ENCODE measurements at places on chromosomes 6 and 20.

GRCh38 chr6:27791182-27791943, 120.8 kb downstream of the OR2B2 start:
- DNase-seq: peak; percentile 87

DNA sequence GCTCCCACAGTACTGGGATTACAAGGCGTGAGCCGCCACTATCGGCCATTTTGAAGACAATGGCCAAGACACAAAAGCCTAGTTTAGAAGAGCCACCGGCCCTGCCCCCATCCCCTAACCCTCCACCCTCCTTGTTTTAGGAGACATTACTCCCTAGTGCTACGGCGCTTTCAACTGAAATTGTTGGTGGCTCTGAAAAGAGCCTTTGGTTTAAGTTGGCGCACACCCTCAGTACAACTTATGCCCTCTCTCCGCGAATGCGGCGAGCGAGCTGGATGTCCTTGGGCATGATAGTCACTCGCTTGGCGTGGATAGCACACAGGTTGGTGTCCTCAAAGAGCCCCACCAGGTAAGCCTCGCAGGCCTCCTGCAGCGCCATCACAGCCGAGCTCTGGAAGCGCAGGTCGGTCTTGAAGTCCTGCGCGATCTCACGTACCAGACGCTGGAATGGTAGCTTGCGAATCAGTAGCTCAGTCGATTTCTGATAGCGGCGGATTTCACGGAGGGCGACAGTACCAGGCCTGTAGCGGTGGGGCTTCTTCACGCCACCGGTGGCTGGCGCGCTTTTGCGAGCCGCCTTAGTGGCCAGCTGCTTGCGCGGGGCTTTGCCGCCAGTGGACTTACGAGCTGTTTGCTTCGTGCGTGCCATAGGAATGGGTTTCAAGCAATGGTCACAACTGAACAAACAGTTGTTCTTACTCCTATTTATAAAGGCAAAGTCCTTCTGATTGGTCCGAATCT, 114.9 kb upstream of the BTN3A2 start:
- peak; percentile 85 for DNase-seq

GRCh38 chr6:116842459-116842858, 13.6 kb upstream of the GPRC6A start:
- DNase-seq: no peak

DNA sequence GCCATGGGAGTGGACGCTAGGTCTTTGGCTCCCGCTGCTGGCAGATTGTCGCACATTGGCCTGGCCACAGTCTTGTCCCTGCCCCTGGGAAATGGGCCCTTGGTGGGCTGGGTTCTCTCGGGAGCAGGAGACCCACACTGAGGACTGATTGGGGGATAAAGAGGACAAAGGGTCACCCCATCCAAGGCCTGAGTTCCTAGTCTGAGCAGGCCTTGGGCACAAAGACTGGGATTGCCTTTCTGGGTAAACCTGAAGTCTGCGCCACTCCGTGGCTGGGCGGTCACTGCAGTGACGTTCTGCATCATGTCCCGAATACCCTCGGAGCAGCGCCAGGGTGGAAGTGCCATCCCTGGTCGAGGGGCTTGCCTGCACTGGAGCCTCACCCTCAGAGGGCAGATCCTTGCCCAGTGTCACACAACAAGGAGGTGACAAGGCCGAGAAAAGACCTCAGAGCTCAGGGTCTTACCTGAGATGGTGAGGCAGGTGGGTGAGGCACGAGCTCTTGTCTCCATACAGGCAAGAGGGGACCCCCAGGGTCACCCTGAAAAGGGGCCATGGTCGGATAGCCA, 36.1 kb upstream of the ZBP1 start:
- DNase-seq: no peak

DNA sequence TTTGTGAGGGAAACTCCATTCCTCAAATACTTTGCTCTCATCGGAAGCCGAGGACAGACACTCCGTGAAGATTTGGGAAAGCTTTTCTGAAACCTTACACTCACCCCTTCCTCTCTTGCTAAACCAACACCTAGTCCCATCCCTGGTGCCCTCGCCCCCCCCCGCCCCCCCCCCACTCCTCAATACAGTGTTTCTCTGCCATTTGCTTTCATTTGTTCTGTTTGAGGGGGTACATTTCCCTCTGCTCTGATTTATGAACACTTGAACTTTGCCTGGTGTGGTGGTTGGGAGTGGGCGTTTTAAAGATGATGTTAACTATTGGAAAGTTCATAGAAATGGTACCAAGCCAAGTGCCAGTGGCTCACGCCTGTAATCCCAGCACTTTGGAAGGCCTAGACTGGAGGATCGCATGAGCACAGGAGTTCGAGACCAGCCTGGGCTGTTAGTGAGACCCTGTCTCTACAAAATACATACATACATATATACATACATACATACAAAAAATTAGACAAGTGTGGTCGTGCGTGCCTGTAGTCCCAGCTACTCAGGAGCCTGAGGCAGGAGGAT, 1.1 kb downstream of the RAB32 start:
- DNase-seq: no peak

DNA sequence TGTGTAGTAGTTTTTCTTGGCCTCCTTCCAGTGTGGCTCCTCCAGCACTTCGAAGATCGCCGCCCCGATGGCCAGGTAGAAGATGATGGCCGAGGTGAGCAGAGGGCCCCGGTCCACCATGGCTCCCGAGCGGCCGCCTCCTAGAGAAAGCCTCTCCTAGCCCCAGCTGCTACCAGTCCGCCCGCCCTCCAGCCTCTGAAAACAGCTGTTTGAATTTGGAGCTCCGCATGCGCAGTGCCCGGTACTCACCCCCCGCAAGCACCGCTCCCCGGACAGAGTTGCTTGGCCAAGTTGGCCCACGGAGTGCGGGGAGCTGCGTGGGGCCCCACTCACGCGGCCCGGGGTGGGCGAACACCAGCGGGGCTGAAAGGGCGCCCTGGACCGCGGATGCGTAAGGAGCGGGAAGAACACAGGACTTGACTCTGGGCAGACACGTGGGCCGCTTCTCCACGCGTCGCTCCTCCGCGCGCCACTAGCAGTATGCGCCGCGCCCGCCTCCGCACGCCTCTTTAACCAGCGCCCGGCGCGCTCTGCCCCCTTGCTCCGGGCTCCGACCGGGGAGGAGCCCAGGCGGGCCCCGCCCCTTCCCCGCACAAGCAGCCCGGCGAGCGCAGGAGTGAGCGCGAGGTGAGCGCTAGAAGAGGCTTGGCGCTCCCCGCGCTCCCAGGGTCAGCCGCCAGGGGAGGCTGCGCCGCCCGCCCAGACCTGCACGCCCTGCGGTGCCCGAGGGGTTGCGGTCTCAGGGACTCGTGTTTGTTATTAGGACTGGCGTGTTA, at the start of gene KCNK5:
TSS of gene KCNK5 (minus strand) at position 484 of the 776 bp plus-strand sequence. CDS start at position 120, 364 bp downstream.
- peak; percentile 59 for DNase-seq

- no peak for DNase-seq
Observed at GRCh38 chr20:13029687-13030375, 21.1 kb downstream of the SPTLC3 start.

DNA sequence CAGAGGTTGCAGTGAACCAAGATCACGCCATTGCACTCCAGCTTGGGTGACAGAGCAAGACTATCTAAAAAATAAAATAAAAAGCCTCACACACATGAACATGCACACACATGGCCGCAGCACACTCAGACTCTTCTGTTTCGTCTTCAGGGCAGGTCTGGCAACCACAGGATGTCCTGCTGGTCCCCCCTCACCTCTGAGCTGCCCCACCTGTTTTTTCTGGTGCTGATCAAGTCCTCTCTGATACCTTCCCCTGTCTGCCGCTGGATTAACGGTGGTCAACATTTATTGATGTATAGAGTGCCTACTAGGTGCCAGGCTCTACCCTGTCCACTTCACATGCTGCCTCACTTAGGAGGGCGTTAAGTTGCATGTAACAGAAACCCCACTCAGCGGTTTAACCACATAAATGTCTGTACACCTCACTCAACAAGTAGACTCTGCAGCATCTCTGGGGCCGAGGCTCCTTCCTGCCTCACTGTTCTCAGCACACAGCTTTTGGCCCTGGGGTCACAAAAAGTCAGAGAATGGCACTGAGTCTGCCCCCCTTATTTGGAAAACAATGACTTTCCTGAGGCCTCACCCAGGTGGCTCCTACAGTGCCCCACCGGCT, 4.5 kb upstream of the AP5S1 start:
- no peak for DNase-seq

DNA sequence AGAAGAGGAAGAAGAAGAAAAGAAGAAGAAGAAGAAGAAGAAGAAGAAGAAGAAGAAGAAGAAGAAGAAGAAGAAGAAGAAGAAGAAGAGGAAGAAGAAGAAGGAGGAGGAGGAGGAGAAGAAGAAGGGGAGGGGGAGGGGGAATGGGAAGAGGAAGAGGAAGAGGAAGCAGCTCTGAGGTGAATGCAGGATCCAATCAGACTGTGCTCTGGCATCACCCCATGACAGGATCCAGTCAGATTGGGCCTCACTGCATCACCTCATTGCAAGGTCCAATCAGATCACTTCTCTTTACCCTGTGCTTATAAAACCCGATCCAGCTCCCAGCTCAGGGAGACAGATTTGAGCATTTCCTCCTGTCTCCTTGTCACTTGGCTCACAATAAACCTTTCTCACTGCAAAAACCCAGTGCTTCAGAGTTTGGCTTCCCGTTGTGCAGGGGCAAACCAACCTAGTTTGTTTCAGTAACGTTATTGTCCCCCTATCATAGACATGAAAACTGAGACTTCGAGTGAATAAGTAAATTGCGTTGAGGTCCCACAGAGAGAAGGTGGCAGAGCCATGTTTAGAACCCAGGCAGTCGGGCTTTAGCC, 28.6 kb upstream of the YWHAB start:
- no peak for DNase-seq

DNA sequence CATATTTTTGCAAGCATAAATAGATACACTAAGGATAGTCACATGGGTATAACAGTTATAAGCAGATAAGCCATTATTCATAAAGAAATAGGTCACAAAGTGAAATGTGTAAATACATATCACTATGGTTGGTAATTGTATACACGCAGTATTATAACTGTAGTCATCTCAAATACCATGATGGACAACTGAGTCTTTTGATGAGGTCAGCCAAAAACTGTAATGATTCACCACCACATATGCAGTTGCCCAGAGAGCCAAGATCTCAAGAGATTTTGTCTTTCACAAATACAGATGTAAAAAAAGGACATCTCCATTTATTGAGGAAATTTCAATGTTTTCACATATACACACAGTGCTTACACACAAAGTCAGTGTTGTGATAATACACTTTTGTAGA, 28.3 kb downstream of the ZNF292 start:
- no peak for DNase-seq

GRCh38 chr20:48483334-48484066, 344.3 kb downstream of the PREX1 start:
- no peak for DNase-seq

GRCh38 chr6:90468080-90468479, 118.8 kb downstream of the MAP3K7 start:
- no peak for DNase-seq

DNA sequence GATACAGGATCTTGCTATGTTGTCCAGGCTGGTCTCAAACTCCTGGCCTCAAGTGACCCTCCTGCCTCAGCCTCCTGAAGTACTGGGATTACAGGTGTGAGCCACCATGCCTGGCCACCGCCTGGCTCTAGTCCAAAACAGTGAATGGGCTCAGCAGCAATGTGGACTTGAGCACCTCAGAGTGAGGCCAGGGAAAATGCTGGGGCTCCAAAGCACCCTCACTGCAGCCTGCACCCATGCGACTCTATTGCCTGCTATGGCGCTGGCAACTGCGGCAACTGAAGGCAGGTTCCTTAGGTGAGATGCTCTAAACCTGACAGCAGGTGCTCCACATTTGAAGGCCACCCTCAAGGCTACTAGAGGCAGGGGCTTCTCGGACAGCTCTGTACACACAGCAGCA, 26.5 kb downstream of the MAP1LC3A start:
- DNase-seq: no peak
